ENCODE measurements at places on chromosomes 2 and 18.
A peak's percentile ranks its signal among the peaks of the same experiment; 100 is the strongest.

GRCh38 chr2:231900486-231900942, 25.7 kb downstream of the NPPC start:
- DNase-seq: peak; percentile 62

GRCh38 chr2:149744865-149745264, 157.3 kb upstream of the MMADHC start:
- no peak for DNase-seq

GRCh38 chr2:63740943-63741342, 100.8 kb upstream of the UGP2 start:
- no peak for DNase-seq

- no peak for DNase-seq
These were observed 80.0 kb downstream of the COPS8 start for GRCh38 chr2:237165405-237166276.

DNA sequence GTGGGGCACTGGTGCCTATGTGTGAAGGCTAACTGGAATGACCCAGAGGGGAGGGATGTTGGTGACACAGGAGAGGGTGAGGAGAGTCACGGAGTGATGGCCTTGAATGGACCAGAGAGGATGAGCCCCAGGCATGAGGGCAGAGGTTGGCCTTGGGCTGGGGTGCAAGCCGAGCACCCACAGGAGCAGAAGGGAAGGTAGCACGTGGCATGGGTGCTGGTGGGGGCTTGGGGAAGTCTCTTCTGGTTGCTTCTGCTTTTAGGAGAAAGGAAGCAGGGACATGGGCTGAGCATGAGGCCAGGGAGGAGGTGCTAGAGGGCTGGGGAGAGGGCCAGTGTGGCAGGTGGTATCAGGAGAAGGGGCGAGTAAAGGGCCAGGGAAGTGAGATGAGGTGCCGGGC, 183.8 kb downstream of the DYSF start:
- DNase-seq: no peak

GRCh38 chr2:136029149-136029548, 43.7 kb upstream of the DARS1 start:
- DNase-seq: no peak

- no peak for DNase-seq
These were observed 52.2 kb upstream of the TSPYL6 start for GRCh38 chr2:54308186-54308585.

GRCh38 chr2:10242451-10242850, 60.3 kb upstream of the HPCAL1 start:
- DNase-seq: no peak

GRCh38 chr2:209145941-209146681, 277.7 kb upstream of the MAP2 start:
- no peak for DNase-seq

DNA sequence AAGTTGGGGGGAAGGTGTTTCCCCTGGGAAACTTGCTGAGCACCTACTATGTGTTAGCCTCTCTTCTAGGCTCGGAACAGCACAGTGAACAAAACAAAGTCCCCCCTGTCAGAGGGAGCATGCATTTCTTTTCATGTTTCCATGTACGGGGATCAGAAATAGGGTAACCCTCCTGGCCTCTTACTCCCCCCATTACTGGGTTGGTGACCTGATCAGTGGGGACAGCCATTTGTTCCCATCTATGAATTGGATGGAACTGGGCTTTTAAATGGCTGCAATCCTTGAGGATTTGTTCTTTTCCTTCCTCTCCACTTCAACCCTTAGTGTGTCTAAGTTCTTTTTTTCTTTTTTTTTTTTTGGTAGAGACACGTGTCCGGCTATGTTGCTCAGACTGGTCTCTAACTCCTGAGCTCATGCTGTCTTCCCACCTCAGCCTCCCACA, 13.7 kb downstream of the NCL start:
- DNase-seq: no peak

DNA sequence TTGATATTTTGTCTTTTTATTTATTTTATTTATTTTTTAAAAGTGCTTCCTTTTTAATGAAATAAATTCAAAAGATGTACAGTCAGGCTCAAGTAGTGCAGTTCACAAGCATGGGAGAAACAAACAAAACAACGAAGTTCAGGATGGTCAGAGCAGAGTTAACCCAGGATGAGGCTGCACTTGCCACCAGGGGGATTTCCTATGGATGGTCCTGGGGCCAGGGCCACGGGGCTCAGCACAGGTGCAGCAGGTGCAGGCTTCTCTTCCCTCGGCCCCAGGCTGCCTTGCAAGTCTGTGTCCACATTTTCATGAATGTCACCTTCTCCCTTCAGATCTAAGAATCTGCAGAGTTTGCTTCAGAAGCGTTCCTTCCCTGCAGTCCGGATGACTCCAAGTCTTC, 76.5 kb downstream of the CDCA7 start:
- no peak for DNase-seq

- DNase-seq: peak; percentile 58
These were observed at the start of gene CDCA7 for GRCh38 chr2:173354582-173355131. Gene CDCA7, plus strand, starts transcription at chr2:173354872. Its CDS starts 92 bp downstream, at chr2:173354964.

DNA sequence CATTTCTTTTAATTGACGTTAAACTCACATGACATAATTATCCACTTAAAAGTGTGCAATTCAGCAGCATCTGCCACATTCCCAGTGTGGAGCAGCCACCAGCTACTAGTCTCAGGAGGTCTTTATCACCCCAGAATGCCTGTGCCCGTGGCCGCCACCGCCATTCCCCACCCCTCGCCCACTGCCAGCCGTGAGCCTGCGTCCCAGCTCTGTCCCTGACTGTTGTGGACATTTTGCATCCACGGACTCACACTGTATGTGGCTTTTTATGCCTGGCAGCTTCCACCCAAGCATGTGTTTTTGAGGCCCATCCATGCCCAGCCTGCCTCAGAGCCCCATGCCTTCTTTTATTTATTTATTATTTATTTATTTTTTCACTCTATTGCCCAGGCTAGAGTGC, 9.2 kb downstream of the BOK start:
- DNase-seq: no peak

GRCh38 chr2:11939523-11939922, 193.1 kb downstream of the LPIN1 start:
- DNase-seq: no peak

DNA sequence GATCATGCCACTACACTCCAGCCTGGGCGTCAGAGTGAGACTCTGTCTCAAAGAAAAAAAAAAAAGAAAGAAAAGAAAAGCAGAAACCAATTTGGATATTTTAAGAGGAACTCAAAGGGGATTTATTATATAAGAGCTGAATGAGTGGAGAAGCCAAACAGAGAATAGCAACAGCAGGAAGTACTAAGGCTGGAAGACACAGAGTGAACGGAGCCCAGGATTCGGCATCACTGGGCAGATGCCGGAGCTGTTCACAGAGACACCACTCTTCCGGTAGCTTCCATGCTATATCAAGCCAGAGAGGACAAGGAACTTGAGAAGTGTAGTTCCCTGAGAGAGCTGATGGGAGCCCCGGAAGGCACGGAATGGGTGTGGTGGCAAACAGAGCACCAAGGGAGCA, 47.0 kb upstream of the CABLES1 start:
- no peak for DNase-seq
